ENCODE measurements at places on chromosomes 4 and X.

DNA sequence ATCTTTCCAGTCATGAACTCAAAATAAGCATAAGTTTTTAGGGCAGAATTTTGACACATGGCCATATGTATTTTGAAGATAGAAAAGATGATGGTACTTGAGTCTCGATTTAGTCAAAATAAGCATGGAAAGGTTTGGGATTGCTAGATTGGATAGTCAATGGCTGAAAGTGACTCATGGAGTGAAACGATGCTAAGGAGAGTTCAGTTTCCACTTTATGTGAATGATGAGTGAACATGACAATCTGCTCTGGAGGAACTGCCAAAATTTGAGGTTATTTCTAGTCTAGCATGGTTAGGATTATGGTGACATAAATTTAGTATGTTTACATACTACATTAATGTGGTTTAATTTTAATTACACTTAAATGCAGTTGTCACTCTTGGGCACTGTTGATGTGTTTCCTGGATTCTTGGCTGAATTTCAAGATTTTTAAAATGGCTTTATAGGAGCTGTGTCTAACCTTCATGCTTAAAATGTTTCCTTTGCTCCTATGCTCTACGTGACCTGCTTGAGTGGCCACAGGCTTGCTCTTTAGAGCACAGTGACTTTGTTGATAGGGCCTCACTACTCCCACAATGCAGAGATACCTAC is 17.1 kb downstream of the DDX3X start:
- DNase-seq: no peak

GRCh38 chr4:16136827-16137226 is 53.0 kb upstream of the PROM1 start:
- no peak for DNase-seq

- DNase-seq: no peak
Observed at GRCh38 chrX:130896026-130896425, 7.0 kb downstream of the ENOX2 start.

- DNase-seq: peak; percentile 81
Observed at GRCh38 chrX:154748712-154749339, 2.1 kb downstream of the GAB3 start.

GRCh38 chr4:74368596-74368995 is 3.7 kb downstream of the EREG start:
- DNase-seq: no peak

DNA sequence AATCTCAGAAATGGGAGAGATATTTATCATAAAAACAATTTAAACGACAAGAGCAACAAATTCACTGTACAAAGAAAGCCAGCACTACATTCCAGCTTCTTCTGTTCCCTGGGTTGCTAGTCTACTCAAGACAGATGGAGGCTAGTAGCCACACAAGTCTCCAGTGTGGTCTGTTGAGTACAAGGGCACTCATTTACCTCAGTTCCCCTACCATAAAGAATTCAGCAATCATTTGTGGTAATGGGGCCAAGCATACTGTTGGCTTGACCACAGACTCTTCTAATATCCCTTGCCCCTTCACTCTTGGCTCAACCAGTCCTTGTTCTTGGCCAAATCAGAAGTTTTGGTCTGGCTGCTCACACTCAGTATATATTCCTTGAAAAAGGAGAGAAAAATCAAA is 212.3 kb downstream of the COX18 start:
- DNase-seq: no peak

DNA sequence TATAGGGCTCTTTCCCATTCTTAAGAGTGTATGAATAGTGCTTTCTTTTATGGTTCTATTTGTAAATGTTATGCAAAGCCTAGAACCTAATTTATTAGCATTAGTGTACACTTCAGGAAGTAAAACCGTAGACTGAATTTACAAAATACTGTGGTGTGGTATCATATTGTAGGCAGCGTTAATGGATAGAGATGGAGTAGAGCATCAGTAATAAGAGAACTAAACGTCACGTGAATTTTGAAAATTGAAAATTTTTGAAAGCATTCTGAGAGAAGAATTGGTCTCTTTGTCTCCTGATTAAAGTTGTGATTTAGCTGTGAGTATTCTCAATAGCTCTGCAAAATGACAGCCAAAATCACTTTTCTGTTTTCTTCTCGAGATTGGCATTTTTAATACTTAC is 2.9 kb downstream of the STIM2 start:
- DNase-seq: no peak

GRCh38 chrX:30887721-30888120 is 1.3 kb downstream of the TAB3 start:
- peak; percentile 52 for DNase-seq

GRCh38 chrX:108019382-108019875 is 25.4 kb upstream of the VSIG1 start:
- no peak for DNase-seq

- no peak for DNase-seq
Observed at GRCh38 chr4:23991444-23991843, 101.6 kb upstream of the PPARGC1A start.

DNA sequence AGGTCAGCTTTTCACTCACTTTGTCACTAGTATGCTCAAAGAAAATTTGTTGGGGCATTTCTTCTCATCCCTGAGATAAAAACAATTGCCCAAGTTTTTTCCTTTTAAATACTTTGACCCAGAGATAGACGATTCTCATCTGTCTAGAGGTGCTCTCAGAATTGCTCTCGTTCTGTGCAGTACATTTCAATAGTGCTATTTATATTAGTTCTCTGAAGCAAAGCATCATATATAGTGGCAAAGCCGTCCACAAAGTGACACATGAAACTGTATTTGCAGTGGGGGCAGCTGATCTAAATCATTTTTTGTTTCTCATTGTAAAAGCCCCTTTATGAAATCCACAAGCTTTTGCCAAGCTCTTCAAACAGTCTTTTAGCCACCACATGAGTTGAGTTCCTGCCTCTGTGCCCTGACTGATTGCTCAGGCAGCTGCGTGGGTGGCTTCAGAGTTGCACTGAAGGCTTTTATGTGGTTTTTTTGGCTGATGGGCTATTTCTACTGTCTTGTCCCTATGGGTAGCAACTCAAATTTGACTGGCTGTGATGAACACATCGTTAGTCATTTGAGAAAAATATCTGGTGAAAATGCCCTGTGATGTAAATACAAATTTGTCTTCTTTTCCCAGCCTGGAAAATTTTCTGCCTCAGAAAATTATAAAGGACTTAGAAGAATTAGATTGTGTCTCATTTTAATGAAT is 119.1 kb upstream of the OTUD4 start:
- DNase-seq: peak; percentile 62

- peak; percentile 48 for DNase-seq
Observed at GRCh38 chr4:79163981-79164490, 161.8 kb downstream of the NAA11 start.

GRCh38 chr4:89894649-89895550 is at the start of gene MMRN1:
Gene MMRN1, plus strand, starts transcription at chr4:89894854. Its CDS starts 118 bp downstream, at chr4:89894972.
- DNase-seq: peak; percentile 34
